ENCODE measurements at places on chromosomes 5 and 9. TPM values are rescaled to one million over a fixed set of nuclear protein-coding genes. Genes with fewer than 3 reads are reported as not detected.

- DNase-seq, result no peak
Observed at GRCh38 chr5:146717951-146718350, 160.6 kb downstream of the PPP2R2B start.

DNA sequence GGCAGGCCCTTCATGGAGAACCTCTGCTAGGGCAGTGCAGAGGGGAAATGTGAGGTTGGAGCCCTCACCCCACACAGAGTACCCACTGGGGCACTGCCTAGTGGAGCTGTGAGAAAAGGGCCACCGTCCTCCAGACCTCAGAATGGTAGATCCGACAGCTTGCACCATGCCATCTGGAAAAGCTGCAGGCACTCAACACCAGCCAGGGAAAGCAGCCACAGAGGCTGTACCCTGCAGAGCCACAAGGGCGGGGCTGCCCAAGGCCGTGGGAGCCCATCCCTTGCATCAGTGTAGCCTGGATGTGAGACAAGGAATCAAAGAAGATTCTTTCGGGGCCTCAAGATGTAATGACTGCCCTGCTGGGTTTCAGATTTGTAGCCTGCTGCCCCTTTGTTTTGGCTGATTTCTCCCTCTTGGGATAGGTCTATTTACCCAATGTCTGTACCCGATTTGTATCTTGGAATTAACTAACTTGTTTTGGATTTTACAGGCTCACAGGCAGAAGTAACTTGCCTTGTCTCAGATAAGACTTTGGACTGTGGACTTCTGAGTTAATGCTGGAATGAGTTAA is 16.6 kb upstream of the ZDHHC11 start:
- DNase-seq, result no peak

DNA sequence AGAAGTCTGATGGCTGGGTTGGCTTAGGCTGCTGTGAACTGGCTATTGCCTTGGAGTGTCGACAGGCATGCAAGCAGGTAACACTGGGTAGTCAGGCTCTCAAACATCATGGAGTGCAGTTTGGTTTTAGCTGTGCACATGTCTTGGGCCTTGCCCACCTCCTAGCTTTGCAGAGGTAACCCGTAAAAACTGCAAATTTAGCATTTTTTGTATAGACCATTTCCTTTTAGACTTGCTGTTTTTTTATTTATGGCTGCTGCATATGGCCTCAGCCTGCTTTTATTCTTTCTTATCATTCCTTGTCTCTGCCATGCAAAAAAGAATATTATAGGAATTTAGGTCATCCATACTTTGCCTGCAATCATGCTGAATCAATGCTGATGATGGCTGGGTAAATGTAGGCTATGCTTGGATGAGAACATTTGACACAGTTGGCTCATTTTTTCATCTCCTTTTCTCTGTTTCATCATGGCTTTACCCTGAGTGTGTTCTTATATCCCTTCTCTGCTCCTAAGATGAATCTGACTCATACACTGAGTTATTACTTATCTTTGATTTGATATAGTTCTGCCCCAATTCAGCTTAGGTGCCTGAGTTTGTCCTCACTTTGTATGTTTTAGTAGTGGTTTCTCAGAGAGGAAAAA is 27.2 kb downstream of the RECK start:
- no peak for DNase-seq

- no peak for DNase-seq
Observed at GRCh38 chr9:127463382-127463781, 12.1 kb downstream of the LRSAM1 start.

GRCh38 chr9:81814794-81815464 is 113.3 kb upstream of the SPATA31D4 start:
- DNase-seq, result no peak

DNA sequence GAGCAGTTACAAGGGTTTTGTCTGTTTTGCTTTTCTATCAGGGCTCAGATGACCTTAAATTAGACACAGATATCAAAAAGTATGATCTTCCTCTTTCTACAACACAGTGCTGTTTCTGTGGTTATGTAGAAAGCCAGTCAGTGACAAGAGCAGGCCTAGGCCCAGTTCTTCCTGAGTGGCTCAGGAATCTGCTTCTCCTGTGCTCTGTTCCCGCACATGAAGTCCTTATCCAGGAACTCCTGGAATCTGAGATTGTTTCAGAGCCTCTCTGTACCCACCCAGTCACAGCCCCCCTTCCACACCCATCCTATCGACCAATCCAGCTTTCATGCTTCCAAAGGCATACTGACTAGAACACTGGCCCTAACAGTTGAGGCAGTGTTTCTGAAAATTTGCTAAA is 40.4 kb upstream of the SMU1 start:
- no peak for DNase-seq

DNA sequence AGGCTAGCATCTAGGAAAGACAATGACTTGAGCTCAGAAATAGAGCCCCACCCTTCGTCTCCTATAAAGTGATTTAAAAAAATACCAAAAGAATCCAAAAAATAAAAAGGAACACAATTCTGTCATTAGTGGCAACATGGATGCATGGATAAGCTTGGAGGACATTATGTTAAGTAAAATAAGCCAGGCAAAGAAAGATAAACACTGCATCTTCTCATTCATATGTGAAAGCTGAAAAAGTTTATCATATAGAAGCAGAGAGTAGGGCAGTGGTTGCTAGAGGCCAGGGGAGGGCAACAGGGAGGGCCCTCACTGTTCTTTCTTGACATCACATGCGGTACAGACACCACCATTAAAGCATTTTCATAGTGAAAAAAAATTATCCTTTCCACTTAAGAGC is 220.9 kb upstream of the TRPC7 start:
- DNase-seq, result no peak

DNA sequence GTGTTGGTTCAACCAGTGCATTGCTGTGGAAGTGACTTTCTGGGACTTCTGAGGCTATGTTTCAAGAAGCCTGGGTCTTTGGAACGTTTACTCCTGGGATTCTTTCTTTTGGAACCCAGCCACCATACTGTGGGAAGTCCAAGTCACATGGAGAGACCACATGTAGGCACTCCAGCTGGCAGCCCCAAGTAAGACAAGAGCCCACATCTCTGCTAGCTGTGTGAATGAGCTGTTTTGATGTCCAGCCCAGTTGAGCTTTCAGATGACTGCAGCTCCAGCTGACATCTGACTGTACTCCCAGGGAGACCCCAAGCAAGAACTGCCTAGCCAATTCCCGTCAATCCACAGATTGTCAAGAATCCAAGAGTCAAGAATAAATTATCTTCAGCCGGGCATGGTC is 60.1 kb upstream of the SPATA31D4 start:
- no peak for DNase-seq

Gene NEUROG1
- not detected for polyA plus RNA-seq

- DNase-seq, result no peak
Observed at GRCh38 chr5:145937432-145938250, 1.3 kb downstream of the SH3RF2 start.

Gene MXD3
- 14.7 TPM for polyA plus RNA-seq

Gene MPDZ
- polyA plus RNA-seq, result 45.0 TPM

- peak; percentile 82 for DNase-seq
Observed at GRCh38 chr5:150783422-150783928, 4.9 kb downstream of the SMIM3 start.

DNA sequence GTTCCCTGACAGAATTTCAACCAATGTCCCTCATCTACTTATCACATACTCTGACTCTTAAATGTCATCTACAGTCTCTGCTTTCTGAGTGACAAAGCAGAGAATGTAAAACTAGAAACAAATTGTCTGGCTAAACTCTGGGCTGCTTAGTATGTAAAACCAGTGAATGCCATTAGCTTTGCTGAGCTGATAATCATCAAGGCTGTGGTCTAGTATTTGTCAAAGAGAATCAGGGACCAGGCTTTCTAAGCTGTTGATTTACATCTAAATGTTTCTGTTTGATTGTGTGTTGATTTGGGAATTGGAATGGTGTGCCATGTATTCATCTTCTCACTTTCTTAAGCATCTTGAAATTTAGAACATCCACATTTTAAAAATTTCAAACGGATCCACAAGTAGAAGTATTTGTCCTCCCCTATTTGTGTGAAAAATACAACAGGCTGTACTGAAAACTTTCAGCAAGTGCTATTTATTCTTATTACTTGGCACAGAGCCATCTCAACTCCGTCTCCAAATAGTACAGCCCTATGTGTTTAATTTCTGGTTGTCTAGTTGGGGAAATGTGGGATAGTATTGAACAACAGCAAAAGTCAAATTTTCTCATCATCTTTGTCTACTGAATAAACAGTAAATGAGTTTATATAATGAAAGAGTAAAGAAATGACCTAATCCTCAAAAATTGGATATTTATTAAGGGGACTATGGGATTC is 251.5 kb downstream of the KCTD16 start:
- DNase-seq, result no peak

DNA sequence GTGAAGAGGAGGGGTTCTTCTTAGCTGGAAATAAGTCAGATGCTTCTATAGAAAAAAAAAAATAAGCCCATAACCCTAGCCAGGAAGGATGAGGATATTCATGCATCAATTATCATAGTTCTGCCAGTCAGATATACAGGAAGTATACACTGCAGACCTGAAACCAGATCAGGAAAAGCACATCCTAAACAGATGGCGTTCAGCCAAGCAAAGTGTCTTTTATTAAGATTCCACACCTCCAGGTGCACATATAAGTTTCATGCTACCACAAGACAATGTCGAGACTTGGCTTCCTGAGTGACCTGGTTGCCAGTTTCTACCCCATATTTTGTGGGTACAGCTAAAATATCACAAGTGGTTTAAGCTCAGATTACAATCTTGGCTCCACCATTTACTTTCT is 108.3 kb downstream of the CETN3 start:
- DNase-seq, result no peak

DNA sequence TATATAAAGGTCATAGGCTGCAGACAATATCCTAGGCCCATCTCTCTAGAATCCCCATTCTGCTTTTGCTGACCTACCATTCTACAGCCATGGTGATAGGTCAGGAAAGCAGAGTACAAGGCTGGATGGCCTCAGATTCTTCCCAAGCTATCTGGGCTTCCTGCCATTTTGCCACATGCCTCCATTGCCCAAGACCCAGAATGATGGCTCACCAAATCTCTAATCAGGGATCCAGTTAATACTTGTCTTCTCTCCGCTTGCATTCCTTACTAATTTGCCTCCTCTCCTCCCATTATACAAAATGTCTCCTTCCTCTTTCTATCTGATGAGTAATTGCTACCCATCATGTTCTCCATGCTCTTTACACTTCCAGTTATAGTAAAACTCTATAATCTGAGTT is 22.7 kb upstream of the NDUFS4 start:
- DNase-seq, result no peak

Gene C5orf58
- polyA plus RNA-seq, result 0.52 TPM

Gene NSG2
- 0.18 TPM for polyA plus RNA-seq

GRCh38 chr9:134547161-134548100 is 94.2 kb upstream of the COL5A1 start:
- DNase-seq, result no peak

- peak; percentile 58 for DNase-seq
Observed at GRCh38 chr5:127369796-127370195, 79.2 kb downstream of the MEGF10 start.

DNA sequence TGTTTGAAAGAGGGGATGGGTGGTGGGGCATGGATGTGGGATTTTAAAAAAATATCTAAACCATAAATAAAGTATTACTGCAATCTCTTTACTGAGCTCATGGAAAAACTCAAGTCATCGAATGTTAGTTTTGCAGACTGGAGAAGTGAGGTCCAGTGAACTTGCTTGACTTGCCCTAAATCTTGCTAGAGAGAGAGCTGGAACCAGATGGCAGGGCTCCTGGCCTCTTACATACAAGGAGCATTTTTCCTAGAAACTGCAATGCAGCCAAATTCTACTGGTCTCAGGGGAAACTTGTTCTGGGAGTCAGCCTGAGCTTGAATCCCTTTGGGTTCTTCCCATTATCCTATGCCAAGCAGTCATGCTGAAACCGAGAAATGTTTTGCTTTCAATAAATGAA is 2.9 kb upstream of the TGFBI start:
- DNase-seq, result no peak

Gene POU5F2
- polyA plus RNA-seq, result 0.07 TPM

- DNase-seq, result no peak
Observed at GRCh38 chr5:7616897-7617296, 221.0 kb downstream of the ADCY2 start.

- DNase-seq, result no peak
Observed at GRCh38 chr5:32602906-32603305, 17.5 kb downstream of the SUB1 start.

GRCh38 chr5:156481741-156482140 is 154.8 kb downstream of the SGCD start:
- DNase-seq, result no peak

Gene DRD1
- 0.04 TPM for polyA plus RNA-seq

DNA sequence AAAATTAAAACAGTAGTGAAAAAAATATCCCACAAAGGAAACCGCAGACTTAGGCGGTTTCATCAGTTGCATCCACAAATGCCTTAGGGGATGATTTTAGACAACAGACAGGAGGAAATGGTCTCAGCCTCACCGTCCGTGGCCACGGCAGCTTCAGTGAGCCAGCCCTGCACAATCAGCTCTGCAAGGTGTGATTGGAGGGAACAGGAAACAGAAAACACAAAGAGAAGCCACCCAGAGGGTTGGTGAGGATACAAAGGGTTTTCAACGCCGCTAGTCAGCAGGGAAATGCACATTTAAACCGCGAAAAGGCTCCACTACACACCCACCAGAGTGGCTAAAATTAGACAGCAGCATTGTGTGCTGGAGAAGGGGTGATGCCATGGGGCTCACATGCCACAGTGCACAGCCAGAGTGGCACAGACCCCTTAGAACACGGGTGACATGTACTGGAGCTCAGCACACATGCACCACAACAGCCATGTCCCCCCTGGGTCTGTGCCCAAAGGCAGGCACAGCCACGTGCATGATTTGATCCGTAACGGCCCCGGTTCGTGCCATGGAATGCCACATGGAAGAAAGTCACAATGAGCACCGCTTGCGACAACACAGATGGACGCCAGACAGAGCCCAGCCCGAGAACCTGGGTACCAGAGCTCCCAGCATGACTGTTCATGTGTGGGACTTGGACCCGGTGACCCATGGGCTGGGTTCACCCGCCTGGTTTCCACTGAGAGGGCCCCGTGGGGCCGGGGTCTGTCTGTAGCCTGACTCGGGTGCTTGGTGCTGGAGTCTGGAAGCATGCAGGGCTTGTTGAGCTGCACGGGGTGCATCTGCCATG is 18.3 kb upstream of the TERT start:
- no peak for DNase-seq

GRCh38 chr5:131180407-131180806 is 9.7 kb downstream of the LYRM7 start:
- no peak for DNase-seq

DNA sequence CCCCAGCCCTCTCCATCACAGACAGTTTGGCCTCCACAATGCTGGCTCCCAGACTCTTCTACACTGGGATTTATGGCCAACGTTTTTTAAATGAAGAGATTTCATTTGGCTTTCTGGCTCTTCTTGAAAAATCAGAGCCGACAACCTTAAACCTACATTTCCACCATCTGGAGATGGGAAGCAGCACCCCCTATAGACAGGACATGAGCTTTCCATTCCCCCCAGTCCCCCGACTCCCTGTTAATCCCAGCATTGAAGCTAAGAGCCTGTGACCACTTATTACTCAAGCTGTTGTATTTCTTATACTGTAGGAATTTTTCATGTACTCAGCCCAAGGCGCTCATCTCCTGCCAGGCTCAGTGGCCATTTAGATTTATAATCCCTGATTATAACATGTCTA is 34.0 kb upstream of the AFAP1L1 start:
- no peak for DNase-seq

Measured in muscle of arm (tissue), 14 donors.